ENCODE measurements at places on chromosomes 13 and 19.

DNA sequence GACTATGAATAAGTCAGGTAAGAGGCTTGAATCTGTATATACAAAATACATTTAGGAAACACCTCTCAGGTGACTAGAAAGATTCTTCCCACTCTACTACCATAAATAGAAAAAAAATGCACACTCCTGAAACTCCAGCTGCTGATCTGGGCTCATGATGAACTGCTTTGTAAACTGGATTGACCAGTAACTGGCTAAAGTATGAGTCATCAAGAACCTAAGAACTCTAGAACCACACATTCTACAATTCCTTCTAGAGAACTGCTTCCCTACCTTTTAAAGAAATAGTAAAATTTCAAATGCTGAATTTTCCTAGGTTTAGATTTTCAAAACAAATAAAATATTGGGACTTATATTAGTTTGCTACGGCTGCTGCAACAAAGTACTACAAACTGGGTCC, 55.2 kb downstream of the ELF1 start:
- no peak for DNase-seq

DNA sequence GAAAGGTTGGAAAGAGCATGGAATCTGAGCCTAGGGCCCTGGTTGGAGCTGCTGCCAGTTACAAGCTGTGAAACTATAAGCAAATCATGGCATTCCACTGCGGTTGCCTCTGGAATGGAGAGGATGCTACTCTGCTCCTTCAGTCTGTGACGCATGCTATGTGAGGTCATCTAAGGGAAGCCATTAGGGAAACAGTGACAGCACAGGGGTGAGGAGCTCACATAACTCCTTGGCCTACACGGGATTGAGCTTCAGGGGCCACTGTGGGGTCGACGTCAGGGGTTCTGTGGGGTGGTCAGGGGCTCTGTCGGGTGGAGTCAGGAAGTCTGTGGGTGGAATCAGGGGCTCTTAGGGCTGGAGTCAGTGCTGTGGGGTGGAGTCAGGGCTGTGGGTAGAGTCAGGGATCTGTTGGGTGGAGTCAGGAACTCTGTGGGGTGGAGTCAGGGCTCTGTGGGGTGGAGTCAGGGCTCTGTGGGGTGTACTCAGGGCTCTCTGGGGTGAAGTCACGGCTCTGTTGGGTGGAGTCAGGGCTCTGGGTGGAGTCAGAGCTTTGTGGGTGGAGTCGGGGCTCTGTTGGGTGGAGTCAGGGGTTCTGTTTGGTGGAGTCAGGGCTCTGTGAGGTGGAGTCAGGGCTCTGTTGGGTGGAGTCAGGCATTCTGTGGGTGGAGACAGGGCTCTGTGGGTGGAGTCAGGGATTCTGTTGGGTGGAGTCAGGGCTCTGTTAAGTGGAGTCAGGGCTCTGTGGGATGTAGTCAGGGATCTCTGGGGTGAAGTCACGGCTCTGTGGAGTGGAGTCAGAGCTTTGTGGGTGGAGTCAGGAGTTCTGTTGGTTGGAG, 35.8 kb upstream of the MEDAG start:
- peak; percentile 71 for DNase-seq

DNA sequence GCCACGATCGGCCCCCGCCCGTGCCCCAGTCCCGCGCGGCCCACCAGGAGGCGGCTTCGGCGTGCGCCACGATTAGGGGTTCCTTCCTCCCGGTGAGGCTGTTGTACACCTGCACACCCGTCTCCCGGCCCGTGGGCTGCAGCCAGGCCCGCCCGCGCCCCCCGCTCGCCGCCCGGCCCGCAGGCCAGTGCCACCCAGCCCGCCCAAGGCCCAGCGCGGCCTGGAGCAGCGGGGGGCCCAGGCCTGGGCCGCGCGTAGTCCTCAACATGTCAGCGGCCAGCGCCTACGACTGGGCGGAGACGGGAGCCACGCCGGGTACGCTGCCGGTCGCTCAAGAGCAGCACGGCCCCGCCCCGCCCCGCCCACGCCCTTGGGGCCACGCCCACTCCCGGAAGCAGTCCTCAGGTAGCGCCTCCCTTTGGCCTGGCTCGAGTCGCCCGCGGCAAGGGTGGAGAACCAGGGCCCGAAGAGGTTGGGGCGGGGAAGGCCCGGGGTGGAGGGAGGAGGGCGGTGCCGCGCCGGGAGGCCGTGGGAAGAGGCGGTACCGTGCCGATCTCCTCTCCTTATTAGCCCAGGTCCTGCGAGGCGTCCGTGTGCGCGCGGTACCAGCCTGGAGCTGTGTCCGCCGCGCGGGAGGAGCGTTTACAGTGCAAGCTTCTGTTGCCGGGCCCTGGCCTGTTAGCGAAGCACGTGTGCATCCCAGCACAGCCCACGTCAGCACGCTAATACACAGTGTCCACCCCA, at the start of gene CARS2:
Gene CARS2, minus strand, starts transcription at position 291 of the 744 bp plus-strand sequence. Its CDS starts 23 bp downstream, at position 268.
- peak; percentile 99 for DNase-seq

- peak; percentile 82 for DNase-seq
Measured at GRCh38 chr19:35342430-35342829, 5.3 kb upstream of the FFAR1 start.

- no peak for DNase-seq
Measured at GRCh38 chr19:21786936-21787335, 19.6 kb upstream of the ZNF100 start.

- DNase-seq, result no peak
Measured at GRCh38 chr13:31092646-31093045, 69.1 kb downstream of the HSPH1 start.

GRCh38 chr13:33509642-33510229, 224.2 kb upstream of the STARD13 start:
- no peak for DNase-seq

All from NCI-H82 (cell line).